ENCODE measurements at places on chromosomes 2 and 18.

- peak; percentile 81 for DNase-seq
These were observed 82.0 kb downstream of the MREG start for GRCh38 chr2:215931256-215931903.

DNA sequence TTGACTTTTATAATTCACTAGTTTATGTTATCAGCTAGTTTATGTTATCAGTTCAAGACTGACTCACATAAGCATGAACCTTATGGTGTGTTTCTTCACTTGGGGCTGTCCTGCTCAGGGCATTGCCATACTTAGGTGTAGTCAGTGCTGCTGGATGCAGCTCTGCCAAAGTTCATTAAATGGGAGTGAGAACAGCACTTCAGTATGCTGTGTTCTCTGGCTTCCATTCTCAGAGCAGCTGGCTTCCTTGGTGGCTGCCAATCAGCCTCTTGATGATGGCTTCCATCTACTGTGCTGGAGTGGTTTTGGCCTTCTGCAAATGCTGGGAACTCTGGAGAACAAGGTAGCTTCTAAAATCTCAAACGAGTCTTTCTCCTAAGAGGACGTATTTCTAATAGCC lies 170.7 kb downstream of the TDRD15 start:
- no peak for DNase-seq

GRCh38 chr2:105403783-105404698 lies 5.2 kb upstream of the FHL2 start:
- DNase-seq, result peak; percentile 88

DNA sequence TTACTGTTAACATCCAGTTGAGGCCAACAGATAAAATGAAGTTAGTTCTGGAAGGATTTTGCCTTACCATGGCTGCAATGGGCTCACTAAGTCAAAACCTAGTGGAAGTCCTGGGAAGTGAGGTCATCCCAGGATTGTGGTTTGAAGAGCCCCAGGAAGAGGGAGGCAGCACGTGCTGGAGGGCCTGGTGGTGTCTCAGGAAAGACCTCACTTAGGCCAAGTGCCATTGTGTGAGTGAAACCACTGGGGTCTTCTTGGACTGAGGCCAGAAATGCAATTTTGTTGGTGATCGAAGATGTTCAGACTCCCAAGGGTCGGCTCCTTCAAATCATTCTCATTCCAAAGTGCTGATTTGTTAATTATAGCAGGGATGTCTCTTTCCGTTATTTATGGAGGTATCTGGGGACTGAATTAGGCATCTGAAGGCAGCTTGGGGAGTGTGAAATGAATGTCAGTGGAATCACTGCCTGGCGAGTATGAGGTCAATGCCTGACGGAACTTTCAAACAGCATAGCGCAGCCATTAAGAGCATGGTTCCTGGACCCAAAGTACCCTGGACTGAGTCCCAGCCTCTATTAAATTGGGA lies 60.0 kb downstream of the IL1R2 start:
- peak; percentile 50 for DNase-seq

DNA sequence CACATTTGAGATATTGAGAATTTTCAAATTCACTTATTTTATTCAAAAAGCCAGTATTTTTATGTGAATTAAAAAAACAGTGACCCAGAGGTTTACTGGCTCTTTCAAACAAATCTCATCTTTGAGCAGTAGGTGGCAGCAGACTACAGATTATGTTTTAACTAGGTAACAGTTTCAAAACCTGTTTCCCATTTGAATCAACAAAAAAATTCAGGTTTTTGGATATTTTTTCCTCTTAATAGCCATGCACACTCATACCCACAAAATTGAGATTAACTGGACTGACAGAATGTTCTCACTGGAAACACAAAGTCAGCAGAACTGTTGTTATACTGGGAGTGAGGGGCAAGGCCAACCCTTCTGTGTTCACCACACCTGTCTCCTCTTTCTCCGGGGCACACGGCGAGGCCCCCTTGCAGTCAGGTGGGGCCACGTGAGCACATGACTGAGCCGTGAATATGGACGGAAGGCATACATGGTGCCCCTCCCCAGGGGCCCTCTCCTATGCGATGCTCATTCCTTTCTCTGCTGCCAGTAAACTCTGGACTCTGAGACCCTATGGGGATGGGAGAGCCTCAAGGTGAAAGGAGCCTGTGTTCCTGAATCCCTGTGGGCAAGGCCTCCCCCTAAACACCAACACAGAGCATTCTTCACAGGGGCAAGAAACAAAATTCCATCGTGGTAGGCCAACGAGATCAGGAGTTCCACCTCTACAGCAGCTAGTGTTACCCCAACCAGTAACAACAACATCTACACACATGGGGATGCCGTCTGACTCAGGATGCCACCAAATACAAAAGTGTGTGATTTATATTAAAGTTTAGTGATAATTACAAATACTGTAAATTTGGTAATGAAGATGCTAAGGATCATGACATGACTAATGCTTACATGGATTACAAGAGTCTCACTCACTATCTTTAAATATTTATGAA lies 80.4 kb downstream of the LPIN2 start:
- DNase-seq, result peak; percentile 77

DNA sequence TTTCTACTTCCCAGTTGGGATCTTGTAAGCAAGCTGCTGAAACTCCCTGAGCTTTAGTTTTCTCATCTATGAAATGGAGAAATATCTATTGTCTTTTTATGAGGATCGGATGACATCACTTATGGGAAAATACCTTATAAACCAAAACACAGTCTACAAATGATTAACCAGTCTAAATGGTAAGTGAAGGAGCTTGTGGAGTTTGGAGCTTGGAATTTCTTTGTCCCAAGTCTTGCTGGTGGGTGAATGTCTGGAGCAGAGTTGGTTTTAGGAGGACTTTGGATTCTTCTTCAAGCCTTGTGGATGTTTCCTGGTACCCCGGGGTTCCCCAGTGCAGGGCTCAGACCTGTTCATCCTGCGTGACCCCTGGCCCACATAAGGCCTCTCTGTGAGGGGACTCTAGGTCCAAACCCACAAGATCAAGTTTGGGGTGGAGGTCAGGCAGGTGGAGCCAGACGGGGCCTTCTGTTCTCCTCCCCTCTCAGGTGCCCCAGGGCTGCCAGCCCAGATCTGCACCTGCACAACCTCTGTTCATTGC lies 43.2 kb downstream of the FOSL2 start:
- DNase-seq, result no peak

DNA sequence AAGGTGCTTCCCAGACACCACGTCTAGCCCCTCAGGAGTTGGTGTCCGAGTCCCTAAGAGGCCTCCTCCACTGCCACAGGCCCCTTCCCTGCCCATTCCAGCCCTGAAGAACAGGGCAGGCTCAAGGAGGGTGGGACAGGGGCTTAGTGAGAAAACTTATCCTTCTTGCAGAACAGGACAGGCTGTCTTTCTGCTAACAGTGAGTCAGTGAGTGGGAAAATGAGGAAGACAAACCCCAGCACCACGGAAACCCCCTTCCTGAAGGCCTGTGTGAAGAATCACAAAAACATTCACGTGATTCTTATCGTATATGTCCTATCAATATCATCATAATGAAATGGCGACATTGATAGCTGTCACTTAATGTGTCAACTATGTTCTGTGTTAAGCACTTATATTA lies 9.8 kb downstream of the FZD7 start:
- no peak for DNase-seq

- no peak for DNase-seq
These were observed 174.4 kb upstream of the MEX3C start for GRCh38 chr18:51371929-51372328.

DNA sequence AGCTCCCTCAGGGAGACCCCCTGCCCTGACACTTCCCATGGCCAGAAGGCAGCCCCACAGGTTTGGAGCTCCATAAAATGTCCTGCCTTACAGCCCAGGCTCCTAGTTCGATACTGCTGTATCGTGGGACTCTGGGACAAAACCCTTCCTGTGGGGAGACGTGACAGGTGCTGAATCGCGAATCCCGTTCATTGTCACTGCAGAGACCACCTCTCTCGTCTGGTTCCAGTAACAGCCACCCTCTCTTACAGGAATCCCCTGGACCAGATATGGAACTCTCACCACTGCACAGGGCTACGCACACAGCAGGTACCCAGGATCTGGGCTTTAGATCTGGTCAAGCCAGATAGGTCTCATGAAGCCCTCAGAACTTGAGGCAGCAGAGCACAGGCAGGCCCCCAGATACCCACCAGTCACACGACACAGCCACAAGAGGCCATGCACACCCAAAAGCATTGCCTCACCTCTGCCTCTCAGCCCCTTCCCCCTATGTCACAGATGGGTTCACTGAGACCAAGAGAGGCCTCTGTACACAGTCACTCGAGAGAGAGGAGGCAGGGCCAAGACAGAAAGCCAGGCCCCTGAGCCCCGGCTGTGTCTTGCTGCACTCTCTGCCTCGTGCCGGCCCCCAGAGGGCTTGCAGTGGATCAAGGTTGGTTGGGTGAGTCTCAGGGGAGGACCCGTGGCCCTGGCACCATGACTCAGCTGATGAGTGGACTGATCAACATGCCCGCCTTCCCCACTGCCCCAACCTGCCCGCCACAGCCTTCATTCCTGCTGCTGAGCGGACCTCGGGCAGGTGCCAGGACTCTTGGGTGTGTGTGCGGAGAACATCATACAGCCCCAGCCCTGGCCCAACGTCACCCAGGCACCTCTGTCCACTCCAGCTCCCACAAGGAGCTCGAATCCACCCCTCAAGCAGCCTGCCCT lies 7.6 kb downstream of the SDC1 start:
- DNase-seq, result no peak

DNA sequence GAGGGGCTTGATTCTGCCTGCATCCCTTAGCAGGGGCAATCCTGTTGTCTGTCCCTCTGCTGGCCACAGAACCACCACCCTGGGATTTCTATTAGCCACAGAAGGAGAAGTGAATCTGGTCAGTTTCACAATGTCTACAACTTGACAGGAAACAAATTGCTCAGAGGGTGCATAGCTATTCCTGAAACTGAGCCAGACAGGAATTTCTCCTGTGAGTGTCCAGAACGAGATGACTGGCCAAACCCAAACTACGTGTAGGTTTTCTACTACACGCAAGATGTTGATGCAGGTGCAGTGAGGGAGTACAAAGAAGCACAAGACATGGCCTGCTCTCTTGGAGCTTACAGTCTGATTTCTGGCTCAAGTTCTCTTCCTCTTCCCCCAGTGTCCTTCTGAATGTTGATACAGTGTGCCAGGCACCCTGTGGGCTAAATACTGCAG lies 201.9 kb downstream of the CLIP4 start:
- DNase-seq, result peak; percentile 8

DNA sequence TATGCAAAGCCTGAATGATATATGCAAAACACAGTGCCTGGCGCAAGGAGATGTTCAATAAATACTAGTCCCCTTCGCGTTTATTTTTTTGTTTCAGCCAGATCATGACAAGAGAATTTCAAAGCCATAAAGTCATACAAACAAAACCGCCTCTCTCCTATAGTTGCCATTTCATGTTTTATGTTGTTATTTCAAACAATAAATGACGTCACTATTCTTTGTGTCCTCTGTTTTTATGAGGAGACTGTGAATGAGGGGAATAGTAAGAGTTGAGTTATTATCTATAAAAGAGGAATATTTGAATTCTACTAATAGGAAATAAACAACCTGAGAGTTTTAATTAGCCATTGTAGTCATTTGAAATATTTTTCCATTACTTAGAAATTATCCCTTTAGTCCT lies 464.5 kb downstream of the THSD7B start:
- peak; percentile 32 for DNase-seq

DNA sequence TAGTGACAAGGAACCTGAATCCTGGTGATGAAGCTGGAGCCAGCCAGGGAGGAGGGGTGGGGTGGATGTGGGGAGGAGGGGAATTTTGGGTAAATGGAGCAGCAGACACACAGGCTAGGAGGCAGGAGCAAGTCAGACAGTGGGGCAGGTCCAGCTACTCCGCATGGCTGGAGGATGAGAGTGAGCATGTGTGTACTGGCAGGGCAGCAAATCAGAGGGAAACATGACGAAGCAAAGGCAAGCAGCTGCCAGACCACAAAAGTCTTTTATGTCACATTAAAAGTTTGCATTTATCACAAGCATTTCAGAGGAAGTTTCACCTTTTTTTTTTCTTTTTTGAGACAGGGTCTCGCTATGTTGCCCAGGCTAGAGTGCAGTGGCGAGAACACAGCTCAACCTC lies 11.9 kb upstream of the KIDINS220 start:
- no peak for DNase-seq

DNA sequence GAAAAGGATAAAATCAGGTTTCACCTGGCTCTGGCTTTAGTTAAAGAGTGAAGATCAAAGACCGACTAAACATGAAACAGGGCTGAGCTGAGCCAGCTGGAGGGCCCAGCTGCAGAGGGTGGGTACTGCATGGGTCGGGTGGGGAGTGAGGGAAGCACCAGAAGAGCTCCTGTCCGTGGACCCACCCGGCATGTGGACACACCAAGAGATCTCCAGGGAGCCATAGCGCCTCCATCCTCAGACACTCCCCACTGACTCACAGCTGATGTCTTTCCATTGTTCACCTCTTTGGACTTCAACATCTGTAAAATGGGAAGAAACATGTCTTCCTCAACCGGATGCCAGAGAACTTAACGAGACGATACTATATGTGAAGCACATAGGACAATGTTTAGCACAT lies 178.3 kb upstream of the KLHL29 start:
- DNase-seq, result no peak

DNA sequence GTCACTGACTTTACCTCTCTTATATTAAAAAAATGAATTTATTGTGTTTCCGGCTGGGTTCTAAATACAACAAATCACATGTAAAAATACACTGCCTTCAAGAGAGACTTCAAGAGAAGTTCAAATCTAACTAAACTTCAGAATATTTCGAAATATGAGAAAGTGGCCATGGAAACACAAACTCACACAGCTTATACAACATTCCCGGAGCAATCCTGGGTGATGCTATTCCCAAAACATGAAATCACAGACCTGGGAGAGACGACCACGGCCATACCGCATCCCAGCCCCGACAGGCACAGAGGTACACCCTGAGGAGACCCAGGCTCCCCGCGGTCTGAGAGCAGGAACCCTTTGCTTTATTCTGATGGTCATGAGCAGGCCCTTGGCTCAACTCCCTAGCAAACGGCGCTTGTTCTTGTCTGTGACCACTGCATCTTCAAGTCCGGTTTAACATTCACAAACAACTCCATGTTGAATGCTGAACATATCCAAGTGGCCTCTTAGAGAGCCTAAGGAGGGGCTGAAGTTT lies 185.4 kb upstream of the REV1 start:
- DNase-seq, result no peak

DNA sequence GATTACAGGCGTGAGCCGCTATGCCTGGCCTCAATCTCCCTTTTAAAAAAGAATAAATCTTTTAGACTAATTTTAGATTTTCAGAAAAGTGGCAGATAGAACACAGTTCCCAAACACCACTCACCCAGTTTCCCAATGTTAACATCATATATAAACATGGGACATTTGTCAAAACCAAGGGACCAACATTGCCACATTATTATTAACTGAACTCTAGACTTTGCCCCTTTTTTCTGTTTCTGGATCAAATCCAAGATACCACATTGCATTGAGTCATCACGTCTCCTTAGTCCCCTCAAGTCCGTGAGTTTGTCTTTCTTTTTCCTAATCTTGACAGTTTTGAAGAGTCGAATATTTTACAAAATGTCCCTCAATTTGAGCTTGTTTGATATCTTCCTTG lies 2.4 kb downstream of the C2orf42 start:
- DNase-seq, result no peak
